ENCODE measurements at places on chromosomes 6 and 20. TPM values are rescaled to one million over a fixed set of nuclear protein-coding genes. Genes with fewer than 3 reads are reported as not detected.

- DNase-seq = no peak
Observed at GRCh38 chr20:38261054-38261390, 487 bp upstream of the KIAA1755 start.

- no peak for DNase-seq
Observed at GRCh38 chr20:23497536-23497935, 6.6 kb downstream of the CST8 start.

APCDD1L gene
- polyA plus RNA-seq = 6.8 TPM

GRCh38 chr6:5623769-5624168, 362.5 kb downstream of the FARS2 start:
- DNase-seq = no peak

FOXA2 gene
- not detected for polyA plus RNA-seq

AGPAT4 gene
- polyA plus RNA-seq = 9.9 TPM

DNA sequence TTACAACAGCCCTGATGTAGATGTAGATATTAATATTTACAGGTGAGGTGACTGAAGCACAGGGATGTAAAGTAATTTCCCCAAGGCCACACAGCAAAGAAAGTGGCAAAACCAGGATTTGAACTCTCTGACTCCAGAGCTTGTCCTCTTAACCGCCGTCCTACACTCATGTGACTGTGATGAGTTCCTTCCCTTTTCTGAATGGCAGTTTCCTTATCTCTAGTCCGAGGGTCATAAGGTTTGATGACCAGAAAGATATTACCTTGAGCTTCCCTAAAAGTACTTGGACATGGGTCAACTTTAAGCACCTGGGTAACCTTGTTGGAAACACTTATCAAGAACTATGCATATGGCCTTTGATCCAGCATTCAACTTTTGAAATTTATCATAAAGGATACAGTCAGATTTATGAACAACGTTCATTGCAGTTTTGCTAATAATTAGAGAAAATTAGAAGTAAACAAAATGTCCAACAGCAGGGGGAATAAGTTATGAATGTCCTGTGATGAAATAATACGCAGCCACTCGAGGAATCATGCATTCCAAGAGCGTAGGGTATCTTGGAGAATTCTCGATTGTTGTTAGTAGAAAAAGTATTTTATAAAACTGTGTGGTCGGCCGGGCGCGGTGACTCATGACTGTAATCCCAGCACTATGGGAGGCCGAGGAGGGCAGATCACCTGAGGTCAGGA, 2.3 kb upstream of the TLDC2 start:
- no peak for DNase-seq

DNA sequence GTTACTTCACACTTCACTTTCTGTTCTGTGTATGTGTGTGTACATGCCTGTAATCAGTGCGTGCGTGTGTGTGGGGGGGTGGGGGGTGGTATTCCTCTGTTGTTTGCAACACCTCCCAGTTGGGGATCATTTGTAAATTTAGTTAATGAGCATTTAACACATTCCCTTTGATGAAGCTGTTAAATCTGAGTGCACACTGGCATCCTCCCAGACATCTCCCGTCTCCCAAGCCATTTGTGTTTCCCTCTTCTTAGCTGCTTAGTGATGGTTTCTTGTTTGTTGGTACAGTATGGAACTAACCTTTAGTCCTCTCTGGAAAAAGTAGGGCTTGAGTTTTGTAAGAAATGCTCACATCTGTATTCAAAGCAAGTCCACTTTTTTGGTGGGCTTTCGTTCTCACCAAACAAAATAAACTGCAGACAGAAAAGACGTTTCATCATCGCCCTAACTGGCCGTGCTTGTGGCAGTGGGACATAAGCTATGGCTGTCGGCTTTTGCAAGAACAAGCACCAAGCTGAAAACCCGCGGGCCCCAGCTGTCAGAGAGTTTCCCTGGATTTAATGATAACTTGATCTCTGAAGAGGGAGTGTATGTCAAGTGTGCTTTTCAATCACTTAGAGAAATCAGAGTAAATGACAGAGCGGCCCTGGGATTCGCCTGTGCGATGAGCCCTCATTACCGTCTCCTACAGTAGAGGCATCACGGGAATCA, 54.9 kb upstream of the SASH1 start:
- DNase-seq = no peak

NCOA5 gene
- 33.4 TPM for polyA plus RNA-seq

DNA sequence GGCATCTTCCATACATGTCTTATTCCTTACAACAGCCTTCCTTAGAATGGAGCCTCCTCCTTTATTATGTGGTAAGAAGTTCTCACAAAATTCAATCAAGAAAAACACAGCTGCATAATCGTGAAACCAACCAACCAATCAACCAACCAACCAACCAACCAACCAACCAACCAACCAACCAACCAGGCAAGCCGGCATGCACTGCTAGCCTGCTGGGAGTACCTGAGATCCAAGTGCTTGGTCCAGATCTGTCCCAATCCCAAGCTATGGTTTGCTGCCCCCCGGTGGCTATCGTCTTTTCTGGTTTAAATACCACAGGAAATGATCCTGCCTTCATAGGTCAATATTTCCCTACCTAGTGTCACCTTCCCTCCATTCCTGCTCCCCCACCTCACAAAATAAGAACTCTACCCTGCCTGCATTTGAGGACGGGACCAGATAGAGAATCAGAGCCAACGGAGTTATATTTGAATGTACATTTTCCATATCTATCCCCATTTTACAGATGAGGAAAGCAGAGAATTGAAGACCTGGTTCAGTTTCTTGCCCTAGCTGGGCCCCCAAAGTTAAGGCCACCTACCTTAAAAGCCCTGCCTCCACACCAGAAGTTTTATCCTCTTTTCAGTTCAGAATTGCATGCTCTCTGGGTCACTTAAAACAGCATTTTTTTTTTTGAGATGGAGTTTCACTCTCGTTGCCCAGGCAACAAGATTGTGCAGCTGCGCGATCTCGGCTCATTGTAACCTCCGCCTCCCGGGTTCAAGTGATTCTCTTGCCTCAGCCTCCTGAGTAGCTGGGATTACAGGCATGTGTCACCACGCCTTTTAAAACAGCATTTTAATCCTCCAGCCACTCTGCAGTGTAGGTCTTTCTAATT, 27.1 kb downstream of the RAB44 start:
- no peak for DNase-seq

DNA sequence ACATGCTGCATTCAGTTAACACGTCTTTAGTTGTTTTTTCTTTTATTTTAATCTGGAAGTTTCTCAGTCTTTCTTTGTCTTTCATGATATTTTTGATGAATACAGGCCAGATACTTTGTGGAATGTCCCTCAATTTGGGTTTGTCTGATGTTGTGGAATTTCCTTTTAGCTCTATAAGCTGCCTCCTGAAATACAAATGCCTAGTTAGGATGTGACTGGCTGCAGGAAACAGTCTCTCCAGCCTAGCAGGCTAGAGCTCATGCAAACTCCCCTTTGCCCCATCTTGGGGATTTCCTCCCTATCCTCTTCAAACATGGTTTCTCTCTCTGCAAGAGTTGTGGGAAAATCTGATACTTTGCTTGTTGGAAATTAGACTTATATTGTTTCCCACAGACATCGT, 89.3 kb upstream of the JAG1 start:
- no peak for DNase-seq

CLIC5 gene
- 16.3 TPM for polyA plus RNA-seq

- DNase-seq = no peak
Observed at GRCh38 chr20:50036703-50037102, 53.9 kb downstream of the SNAI1 start.

ZBTB46 gene
- polyA plus RNA-seq = 16.6 TPM

- DNase-seq = no peak
Observed at GRCh38 chr6:9977411-9977810, 437.5 kb downstream of the TFAP2A start.

- DNase-seq = peak; percentile 83
Observed at GRCh38 chr6:109867009-109867969, 110.8 kb upstream of the GPR6 start.

Measured in muscle of arm (tissue), 14 donors.